Cardiac muscle cell (in vitro differentiated cells and primary cell): ENCODE measurements at places on chromosomes 4 and X.
A peak's percentile ranks its signal among the peaks of the same experiment; 100 is the strongest.

DNA sequence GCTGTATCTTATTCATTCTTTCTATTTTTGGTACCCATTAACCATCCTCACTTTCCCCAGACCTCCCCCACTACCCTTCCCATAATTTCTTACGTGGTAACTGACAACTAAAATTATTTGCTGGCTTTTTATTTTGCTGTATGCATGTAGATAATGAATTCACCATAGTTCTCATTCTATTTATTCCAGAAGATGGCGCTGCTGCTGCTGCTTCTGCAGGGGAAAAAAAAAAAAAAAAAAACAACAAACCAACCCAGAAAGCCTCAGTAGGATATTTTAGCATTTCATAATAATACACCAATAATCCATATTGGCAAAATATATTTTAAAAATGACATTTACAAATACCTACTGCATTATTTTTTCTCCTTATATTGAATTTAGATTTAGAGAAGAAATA lies 416.6 kb upstream of the MAGEB18 start:
- DNase-seq: peak; percentile 42

DNA sequence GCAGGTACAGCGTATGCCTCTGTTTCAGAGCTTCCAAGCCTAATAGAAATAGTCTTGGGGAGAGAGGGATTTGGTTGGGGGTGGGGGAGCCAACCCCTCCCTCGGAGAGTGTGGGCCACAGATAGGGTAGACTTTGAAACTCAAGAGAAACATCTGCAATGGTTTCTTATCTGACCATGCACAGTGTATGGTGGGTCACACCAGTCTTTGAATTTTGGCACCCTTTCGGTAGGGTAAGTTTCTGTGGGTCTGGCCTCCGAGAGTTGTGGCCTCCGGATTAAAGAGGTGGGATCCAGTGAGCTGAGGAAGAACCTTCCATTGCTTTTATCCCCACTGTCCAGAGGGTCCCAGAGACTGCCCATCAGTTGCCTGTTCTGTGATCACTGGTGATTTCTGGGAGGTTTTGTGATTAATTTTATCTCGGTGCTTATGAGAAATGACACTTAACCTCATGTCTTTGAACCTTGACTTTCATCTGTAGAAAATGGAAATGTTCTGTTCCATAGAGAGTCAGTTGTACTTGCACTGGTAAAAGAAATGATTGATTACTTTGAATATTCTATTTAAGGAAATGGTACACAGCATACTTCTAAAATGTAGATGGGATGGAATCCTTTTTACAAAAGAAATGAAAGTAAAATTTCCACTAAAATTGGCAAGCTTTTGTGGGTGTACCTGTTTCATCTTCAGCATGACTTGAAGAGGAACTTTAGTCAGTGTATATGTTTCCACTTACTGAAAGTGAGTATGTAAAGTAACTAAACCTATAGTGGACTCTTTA lies 62.7 kb downstream of the TMEM131L start:
- DNase-seq: no peak

DNA sequence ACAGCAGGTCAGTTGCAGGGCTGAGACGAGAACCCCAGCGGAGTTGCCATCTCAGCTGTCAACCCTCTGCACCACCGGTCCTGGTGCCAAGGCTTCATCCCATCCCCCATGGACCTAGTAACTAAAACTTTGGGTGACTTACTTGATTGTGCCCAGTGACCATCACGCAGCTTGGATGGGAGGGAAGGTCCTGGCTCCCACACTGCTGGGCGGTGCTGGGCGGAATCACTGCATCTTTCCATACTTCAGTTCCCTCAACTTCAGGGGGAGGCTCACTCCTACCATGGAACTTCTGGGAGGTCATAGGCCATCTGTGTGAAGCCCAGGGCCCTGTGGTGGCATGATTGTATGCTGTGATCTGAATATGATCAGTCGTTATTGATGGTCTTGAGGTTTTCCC lies 26.2 kb upstream of the JAKMIP1 start:
- DNase-seq: no peak

- DNase-seq: no peak
Measured at GRCh38 chr4:150828159-150828558, 186.9 kb downstream of the LRBA start.

- no peak for DNase-seq
Measured at GRCh38 chr4:131388277-131388676, 1760.8 kb upstream of the PCDH10 start.

- DNase-seq: peak; percentile 63
Measured at GRCh38 chr4:10063544-10064300, 42.4 kb upstream of the SLC2A9 start.

GRCh38 chrX:2960861-2961515 lies 31.8 kb upstream of the ARSD start:
- DNase-seq: no peak

DNA sequence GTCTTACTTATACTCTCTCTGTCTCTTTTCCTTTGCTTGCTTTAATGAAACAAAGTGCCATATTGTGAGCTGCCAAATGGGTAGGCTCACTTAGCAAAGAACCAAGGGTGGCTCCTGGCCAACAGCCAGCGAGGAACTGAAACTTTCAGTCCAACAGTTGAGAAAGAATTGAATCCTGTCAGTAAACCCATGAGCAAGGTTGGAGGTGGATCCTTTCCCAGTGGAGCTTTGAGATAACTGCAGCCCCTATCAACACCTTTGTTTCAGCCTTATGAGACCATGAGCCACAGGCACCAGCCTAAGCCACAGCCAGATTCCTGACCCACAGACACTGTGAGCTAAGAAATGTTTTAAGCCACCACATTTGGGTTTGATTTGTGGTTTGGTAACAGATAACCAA lies 362.2 kb downstream of the PDGFC start:
- DNase-seq: no peak

DNA sequence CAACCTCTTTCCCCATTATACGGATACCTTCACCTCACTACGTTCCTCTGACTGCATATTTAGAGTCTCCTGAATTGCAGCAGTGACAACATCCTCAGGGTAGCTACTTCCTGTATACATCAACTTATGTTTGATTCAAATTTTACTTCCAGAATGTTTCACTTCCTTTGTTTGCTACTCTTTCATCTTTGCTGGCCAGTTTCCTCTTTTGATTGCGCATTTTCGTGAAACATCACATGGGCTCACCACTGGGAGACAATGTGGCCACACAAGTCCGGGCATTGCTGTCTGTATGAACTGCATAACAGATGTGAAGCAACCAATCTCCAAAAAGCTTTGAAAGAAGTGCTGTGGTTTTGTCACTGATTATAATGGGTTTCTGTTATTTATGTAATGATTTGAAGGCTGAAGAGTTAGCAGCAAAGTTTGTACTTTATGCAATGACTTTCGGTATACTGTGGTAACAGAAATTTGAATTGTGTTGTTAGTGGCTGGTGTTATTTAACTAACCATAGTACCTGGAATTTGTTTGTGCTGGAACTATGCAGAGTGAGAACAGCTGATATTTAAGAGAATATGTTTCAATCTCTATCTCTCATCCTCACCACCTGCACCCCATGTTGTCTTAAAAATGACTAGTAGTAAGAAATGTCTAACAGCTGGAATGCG lies 7.4 kb downstream of the SNCA start:
- no peak for DNase-seq

- no peak for DNase-seq
Measured at GRCh38 chrX:107632346-107632745, 4.0 kb downstream of the PRPS1 start.

GRCh38 chrX:100830547-100830946 lies 10.4 kb downstream of the CSTF2 start:
- DNase-seq: no peak

- no peak for DNase-seq
Measured at GRCh38 chr4:3317011-3317655, 24.3 kb downstream of the RGS12 start.

- no peak for DNase-seq
Measured at GRCh38 chr4:44221407-44221806, 227.2 kb downstream of the KCTD8 start.
